IPS DF 6.9 (cell line): ENCODE measurements at places on chromosomes 16 and 17.

DNA sequence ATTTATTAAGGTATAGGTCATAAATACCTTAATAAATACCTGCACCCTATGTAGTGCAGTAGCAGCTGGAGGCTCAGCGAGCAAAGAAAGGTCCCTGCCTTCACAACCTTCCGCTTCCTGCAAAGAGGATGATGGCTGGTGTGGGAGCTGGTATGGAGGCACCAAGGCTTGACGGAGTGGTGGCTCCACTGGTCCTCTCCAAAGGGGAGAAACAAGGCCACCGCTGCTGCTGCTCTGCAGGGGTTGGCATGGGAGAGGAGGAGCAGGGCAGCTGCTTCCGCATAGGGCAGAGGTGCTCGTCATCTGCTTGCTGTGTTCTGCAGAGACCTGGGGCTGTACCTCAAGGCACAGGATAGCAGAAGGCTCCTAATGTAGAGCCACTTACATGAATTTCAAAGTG, 52.8 kb downstream of the NDEL1 start:
- DNase-seq, result no peak

DNA sequence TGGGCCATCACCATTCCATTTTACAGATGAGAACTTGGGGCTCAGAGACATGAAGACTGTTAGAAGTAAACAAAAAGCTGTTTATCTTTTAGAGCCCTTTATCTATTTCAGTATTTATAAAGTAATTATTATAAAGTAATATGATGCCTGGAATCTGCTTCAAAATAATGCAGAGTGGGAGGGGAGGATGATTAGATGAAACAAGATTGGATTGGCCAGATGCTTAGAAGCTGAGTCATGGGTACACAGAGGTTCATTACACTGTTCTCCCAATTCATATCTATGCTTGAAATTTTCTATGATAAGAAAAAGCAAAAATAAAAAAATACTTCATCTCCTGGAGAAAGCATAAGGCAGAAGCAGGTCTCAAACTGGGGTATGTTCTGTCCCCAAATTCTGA, 29.4 kb downstream of the TOM1L2 start:
- no peak for DNase-seq

DNA sequence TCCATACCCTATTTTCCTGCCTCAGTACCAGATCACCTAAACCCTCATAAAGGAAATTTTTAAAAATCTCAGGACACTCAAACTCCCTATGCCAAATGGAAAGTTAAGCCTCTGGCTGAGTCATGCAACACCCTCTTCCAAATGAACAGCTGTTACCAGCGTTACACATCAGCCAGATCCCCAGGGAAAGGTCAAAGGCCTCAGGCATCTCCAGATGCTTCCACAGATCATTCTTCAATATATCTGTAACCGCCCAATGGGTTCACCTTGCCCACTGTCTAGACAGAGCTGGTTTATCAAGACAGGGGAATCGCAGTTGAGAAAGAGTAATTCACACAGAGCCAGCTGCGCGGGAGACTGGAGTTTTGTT, 29.1 kb upstream of the SHCBP1 start:
- no peak for DNase-seq

GRCh38 chr16:78183437-78184237, 84.2 kb downstream of the WWOX start:
- DNase-seq, result no peak

DNA sequence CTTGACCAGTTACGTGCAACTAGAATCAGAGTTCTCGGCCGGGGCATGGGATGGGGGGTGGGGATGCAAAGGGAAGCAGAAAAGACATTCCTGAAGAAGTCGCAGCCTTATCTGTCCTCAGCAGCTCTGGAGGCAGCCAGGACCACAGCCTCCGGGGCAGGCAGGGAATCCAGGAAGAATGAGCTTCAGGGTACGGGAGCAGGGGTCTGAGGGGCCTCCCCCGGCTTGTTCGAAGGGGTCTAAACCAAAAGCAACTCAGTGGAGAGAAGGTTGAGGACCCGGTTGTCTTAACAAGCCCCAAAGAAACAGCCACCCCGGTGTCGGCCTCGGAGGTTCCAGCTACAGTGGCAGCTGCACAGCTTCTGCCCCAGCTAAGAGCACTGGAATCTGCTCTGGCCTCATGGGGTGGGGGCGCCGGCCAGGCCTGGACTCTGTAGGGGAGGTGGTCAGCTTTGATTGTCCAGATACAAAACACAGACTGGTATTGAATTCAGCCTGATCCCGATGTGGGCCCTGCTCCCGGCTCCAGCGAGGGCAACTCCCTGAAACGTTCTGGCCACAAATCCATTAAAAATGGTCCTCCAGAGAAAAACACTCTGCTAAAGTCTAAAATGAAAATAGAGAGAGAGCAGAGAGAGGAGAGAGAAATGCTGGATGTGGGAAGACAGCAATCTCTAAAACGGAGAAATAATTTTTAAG, 7.7 kb downstream of the HOXB4 start:
- no peak for DNase-seq

DNA sequence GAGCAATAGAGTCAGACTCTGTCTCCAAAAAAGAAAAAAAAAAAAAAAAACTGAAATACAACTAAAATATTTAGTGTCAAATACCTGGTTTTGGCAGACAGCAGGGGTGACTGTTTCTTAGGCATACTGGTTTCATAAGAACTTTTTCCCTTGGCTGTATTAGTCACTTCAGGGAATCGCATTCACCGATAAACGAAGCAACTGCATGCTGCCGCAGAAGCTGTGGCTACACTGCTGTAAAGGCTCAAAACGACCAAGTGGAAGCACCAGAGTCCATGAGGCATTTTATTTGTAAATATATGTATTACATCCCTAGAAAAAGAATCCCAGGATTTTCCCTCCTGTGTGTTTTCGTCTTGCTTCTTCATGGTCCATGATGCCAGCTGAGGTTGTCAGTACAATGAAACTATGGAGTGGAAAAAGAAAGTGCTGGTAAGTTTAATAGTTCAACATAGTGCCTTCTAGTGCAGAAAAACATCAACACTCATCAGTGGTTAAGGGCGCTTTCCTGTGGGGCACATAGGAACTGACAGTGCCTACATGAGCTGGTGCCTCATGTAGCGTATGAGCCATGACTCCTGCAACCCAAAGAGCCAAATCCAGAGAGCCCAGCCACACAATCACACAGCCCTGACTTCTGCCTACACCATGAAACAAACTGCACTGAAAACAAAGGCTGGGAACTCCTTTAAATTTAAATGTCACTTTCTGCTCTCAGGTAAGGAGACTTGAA, 7.3 kb downstream of the RPS15A start:
- no peak for DNase-seq

DNA sequence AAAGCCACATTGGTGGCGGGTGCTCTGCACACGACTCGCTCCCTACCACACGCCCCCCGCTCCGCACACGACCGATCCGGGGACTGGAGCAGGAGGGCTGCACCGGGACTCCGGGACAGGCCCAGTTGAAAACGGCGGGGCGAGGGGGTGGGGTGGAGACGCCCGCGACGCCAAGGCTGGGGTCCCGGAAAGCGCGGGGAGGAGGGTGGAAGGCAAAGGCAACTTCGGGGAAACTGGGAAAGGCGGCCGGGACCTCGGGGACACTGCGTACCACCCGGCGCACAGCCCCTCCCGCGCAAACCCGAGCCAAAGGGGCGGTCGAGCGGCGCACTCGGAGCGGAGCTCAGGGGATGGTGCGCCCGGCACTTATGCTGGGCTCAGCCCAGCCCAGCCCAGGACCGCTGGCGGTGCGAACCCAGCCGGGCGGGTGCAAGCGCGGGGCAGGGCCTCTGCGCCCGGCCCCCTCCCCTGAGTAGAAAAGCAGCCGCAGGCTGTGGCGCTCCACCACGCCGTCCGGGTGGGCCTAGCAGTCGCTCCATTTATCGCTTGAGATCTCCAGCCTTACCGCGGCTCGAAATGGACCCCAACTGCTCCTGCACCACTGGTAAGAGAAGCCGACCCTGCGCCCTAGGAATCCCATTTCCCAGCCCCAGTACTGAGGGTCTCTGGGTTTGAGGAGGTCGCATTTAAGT, at the start of gene MT1M:
MT1M (plus strand) TSS at position 504 of the 692 bp plus-strand sequence; CDS start at position 577, 73 bp downstream.
- no peak for DNase-seq

GRCh38 chr16:29765167-29766032, 12.7 kb upstream of the ZG16 start:
- no peak for DNase-seq

DNA sequence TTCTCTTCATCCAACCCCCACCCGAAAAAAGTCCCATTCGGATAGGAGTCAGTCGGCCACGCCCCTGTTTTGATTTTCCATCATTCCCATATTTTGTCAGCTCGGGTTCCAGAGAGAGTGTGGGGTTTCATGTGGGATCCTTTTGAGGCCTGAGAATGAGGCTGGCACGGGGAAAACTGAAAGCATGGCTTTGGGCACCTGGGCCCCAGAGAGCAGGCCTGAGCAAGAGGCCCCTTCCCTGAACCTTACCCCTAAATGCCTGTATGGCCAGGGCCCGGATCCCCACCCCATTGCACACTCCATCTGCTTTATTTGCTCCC, 4.6 kb upstream of the HOXB4 start:
- no peak for DNase-seq

DNA sequence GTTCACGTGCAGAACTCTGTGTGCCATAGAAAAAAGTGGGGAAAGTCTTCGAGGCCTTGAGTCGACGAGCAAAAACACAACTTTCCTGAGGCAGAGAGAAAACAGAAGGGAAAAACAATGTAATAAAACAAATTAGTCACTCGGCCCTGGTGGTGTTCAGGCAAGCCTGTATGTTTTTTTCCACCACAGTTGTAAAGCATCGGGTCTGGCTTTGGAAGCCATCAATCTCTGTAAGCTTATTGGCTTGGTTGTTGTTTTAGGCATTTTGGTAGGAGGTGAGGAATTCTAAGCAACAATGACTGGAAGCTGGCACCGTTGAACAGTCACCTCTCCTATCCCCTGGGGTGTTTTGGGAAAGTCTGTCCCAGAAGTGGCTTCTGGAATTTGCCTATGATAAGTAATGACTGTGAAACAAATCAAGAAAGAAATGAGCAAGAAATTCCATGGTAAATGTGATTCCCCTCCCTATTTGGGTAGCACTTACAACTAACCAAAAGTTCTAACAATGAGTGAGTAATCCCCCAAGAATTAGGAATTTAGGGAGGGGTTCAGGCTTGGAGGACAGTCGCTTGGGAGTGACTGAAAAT, 2.8 kb downstream of the CDH13 start:
- DNase-seq, result no peak

DNA sequence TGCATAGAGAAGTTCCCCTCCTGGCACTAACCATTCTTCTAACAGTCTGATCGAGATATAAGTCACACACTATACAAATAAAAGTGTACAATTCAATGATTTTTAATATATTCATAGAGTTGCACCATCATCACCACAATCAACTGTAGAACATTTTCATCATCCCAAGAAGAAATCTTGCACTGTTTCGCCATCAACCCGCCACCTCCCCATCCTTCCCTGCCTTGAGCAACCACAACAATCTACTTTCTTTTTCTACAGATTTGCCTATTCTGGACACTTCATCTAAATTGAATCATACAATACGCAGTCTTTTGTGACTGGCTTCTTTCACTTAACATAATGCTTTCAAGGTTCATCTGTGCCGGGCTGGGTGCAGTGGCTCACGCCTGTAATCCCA, 33.0 kb upstream of the GUCY2D start:
- DNase-seq, result no peak

- no peak for DNase-seq
Measured at GRCh38 chr17:33603789-33604188, 310.7 kb upstream of the ASIC2 start.
